ENCODE measurements at places on chromosomes 12 and 14.

DNA sequence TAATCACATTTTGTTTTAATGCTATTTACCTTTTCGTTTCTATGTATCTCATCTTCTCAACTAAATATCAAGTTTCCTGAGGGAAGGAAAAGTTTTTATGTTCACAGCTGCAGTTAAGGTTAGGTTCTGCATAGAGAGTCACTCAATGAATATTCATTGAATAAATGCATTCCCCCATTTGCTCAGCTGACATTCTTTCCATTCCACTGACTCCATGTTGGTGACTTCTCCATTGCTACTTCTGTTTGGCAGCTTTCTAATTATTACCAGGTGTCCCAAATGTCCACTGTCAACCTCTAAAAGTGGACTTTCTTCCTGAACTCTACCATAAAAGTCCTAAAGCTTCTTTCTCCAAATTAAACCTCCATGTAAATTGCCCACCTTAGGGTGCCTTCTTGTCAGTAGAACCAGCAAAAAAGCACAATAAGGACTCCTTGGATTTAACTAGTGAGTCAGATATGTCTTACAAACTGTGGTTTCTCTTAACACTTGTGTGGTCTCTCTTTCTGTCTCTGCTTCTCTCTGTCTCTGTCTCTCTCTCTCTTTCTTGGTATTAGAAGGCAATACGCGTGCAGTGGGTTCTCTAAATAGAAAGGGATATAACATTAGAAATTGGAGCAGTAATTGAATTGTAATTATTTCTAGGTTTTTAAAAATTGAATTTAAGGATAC, 85.9 kb downstream of the TMEM117 start:
- no peak overlapping the region for H3K27ac ChIP-seq
- H3K4me3 ChIP-seq, result no peak overlapping the region
- no peak for DNase-seq
- H3K36me3 ChIP-seq, result no peaks in the 10 kb centered on the region
- no peaks in the 10 kb centered on the region for H3K4me1 ChIP-seq

- H3K36me3 ChIP-seq, result no peaks in the 10 kb centered on the region
- peaks cover 17% of the 10 kb centered on the region for H3K4me1 ChIP-seq
- no peaks in the 10 kb centered on the region for H3K27me3 ChIP-seq
- no peak for DNase-seq
Observed at GRCh38 chr14:68401855-68402254, 391.0 kb downstream of the ZFP36L1 start.

DNA sequence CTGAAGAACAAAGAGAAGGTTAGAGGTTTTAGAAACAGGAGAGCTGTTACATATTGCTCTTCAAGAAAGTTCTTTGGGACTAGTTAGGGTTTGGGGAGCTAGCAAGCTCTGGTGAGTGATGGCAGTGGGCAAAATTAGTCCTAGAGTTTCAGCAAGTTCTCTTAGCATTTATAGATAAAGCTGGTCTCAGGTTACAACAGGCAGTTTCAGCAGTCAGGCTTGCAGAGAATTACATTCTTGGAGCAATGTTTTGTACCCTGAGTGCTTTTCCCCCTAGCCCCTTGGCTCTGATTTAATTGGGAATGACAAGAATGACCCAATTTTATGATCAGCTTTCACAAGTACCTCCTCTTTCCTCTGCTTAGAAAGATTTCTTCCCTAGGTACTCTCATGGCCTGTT, 21.4 kb upstream of the EID3 start:
- peak overlapping the region; percentile 15 for H3K27ac ChIP-seq
- no peaks in the 10 kb centered on the region for H3K27me3 ChIP-seq
- H3K4me1 ChIP-seq, result peaks cover 33% of the 10 kb centered on the region

- no peak for DNase-seq
- H3K36me3 ChIP-seq, result no peaks in the 10 kb centered on the region
- no peak overlapping the region for H3K27ac ChIP-seq
- no peak overlapping the region for H3K4me3 ChIP-seq
- no peaks in the 10 kb centered on the region for H3K27me3 ChIP-seq
Observed at GRCh38 chr12:100453951-100454350, 19.7 kb upstream of the NR1H4 start.

Measured in K562 (cell line).